ENCODE measurements at places on chromosomes 3 and 15.

DNA sequence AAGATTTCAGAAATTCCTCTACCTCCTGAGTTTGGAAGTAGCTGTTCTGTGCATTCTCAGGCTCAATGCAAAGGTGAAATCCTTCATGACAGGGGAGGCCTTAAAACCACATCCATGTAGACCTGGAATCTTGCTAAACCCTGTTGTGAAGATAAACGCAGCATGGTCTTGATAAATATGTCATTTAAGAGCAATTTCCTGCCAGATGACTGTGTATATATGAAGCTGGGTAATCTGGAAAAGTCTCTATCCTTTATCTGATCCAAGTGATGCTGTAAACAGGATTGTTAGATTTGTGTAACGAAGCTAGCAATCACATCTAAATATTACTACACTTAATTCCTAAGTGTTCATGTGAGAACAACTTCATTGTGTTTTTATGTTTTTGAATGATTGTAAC, 9.1 kb downstream of the MCTP2 start:
- DNase-seq, result no peak

- no peak for DNase-seq
Observed at GRCh38 chr3:169145540-169146178, 517.9 kb downstream of the MECOM start.

GRCh38 chr15:43648649-43649429, at the start of gene CATSPER2:
Gene CATSPER2 (minus strand): TSS chr15:43648844. CDS start chr15:43648061, 783 bp downstream.
- no peak for DNase-seq

DNA sequence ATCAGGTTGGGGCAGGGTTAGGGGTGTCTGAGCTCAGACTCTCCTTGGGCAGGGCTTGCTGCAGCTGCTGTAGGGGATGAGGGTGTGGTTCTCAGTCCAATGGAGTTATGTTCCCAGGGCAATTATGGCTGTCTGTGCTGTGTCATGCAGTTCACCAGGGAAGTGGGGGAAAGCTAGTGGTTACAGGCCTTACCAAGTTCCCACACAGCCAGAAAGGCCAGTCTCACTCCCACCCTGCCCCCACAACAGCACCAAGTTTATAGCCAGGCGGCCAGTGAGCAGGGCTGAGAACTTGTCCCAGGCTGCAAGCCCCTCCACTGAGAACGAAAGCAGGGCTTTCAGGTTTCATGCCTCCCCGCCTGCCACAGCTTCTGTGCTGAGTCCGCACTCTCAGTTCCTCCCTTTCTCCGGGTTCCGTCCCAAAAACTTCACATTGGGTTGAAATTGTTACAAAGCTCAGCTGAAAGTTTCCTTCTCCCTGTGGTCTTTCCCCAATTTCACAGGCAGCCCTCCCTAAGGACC, 19.6 kb upstream of the CPOX start:
- no peak for DNase-seq

DNA sequence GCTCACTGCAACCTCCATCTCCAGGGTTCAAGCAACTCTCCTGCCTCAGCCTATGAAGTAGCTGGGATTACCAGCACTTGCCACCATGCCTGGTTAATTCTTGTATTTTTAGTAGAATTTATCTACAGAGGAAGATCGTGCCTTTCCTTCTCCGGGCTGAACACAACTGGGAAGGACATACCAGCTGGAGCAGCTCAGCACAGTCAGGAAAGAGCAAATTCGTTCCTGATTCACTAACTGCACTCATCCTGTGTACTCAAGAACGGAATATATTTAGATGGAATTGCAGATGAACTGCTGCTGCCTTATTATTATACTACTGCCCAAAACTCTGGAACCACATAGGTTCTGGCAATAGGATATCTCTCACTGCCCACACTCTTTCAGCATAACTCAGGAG, 27.1 kb upstream of the P4HTM start:
- no peak for DNase-seq

- DNase-seq, result no peak
Observed at GRCh38 chr3:129506231-129506742, 22.2 kb upstream of the RHO start.

DNA sequence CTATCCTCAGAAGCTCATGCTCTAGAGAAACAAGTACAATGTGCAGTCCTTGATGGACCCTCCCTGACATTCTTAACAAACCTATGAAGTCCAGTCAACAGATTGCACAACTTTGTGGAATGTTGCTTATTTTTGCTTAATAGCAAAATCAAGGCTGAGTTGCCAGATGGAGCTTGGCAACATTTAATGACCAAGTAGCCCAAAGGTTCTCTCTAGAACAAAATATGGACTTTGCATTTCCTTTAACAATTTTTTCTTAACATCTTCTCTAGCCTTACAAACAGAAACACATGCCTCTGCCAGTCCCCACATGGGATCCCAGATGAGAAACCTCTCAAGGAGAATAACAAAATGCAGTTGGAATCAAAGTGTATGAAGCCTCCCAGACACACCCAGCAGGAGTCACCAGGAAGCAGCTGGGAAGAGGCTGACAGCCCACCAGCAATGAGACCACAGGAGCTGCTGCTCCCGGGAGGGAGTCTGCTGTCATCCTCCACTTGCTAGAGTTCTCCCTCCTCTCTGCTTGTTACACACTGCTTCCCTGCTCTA, 422.5 kb upstream of the CDIN1 start:
- no peak for DNase-seq

GRCh38 chr15:73050561-73051295, 1.5 kb upstream of the NEO1 start:
- no peak for DNase-seq

DNA sequence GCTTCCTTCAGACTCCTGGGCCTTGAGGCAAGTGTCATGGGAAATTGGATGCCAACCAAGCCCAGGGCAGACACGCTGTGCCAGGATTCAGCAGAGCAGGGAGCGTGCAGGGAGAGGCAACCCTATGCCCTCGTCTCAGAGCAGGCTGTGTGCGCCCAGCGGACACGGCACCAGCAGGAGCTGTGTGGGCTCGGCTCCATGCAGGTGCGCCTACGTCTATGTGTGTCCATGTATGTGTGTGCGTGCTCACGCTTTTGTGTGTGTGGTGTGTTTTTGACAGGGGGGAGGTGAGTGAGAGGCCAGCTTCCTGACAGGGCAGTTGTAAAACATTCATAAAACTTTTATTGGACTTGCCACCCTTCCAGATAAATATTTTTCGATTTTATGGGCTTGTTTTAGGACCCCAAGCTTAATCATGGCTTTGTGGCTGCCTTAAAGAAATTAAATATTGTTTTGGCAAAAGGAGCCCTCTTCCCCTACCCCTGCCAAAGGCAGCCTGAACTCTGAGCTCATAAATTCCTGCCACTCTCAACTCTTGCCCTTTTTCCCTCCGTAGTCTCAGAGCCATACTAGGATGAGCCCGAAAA, 84.4 kb downstream of the DNAJB8 start:
- DNase-seq, result no peak

DNA sequence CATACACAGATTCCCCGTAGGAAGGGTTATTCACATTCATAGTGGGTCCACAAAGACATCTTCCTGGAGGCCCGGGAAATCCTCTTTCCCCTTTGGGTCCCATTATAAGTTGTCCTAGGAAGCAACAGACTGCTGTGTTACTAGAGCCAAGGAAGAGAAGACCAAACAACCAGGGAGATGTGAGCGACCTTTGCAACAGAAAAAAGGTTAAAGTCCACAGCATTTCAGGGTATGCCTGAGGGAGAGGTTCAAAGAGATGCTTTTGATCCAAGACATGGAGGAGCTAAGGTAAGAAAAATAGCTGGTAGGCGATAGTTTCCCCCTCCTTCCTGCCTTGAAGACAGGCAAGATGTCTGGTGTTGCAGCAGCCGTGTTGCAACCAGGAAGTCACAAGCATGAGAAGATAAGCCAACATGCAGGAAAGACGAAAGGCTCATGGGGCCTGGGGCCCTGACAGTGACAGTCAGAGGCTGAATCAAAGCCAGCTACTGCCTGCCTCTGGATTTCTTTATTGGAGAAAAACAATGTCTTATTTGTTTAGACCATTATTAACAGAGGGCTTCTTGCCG, 30.9 kb downstream of the EAF1 start:
- DNase-seq, result no peak

GRCh38 chr15:93803421-93804152, 427.8 kb upstream of the MCTP2 start:
- DNase-seq, result no peak

GRCh38 chr3:49017971-49018706, at the start of gene DALRD3:
Gene DALRD3 (minus strand): TSS chr3:49018580. CDS start chr3:49018564, 16 bp downstream.
- peak; percentile 35 for DNase-seq

GRCh38 chr15:70291305-70292075, 193.8 kb upstream of the TLE3 start:
- no peak for DNase-seq

- DNase-seq, result no peak
Observed at GRCh38 chr3:49663831-49664230, 10.3 kb upstream of the APEH start.

GRCh38 chr3:158717576-158717975, 14.7 kb downstream of the RARRES1 start:
- DNase-seq, result no peak

DNA sequence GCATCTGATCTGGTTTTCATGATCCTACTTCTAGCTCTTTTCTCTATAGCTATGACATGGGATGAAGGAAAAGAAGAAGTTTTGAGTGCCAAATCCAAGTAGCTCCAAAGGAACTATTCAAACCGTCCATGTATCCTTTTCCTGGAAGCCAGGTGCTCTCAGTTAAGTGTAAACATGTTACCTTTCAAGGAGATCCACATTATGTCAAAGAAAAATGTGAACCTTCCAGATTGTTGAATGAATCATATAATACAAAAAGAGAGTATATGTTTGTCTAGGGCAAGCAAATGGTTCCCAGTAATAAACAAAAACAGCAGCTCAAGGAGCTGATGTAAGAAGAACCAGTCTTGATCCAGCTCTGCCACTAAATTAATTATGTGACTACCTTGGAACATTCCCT, 534.9 kb downstream of the MAGI1 start:
- DNase-seq, result no peak

DNA sequence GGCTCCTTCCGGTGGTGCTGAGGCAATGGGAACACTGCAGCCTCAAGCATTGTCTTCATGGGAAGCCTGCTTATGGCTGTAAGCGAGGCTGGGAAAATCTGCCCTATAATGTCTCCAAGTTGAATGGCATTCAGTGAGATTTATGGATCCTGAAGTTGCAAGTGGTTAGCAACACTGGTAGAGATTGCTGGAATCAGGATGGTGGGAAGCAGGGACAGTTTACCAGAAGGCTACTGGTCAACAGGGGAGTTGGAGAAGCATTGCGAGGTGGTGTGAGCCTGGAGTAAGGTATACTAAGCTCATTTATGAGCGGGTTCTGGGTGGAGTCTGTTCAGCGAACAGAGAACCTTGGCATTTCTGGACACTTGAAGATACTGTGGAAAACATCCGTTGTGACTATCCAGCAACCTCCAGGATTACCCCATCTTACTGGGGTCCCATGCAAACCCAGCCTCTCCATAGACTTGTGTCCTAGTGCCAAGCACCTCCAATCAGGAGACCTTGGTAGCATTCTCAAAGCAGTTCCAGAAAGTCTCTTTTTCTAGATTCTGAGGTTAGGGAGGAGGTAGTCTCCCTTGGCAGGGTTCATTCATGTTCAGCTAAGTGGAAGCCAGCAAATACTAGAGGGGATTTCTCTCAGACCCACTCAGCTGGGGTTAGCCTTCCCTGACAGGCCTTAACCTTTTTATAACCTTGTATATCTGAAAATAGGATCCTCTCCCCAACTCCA, 7.3 kb downstream of the RPSA start:
- DNase-seq, result no peak

DNA sequence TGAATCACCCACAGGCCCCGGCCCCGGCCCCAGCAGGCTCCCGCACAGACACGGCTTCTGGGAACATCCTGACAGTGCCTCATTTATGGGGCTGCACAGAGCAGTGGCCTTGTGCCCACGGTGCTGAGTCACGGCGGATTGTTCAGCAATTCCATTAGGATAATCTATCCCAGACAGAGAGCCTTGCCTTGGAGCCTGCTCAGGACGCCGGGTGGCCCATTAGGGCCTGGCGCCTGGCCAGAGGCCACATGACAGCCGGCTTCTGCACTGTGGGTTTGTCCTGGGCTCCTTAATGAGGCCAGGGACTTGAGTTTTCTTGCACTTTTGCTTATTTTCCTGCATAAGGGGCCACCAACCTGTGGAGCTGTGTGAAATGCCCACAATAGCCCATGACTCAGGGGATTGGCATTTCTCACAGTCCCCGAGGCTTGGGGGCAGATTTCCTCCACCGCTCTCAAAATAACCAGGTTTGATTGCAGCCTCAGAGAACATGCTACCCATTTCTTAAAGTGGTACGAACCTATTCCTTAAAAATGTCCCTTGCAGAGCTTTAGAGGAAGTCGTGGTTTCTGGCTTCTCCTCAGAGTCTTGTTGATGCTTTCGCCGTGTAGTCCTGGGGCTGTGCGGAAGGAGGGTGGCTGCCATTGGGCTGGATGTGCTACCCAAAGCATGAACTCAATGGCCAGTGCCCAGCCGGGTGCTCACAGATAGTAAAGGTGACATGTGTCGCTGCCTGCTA, 19.0 kb downstream of the SYNM start:
- DNase-seq, result no peak
